ENCODE measurements at places on chromosomes 13 and 19.
A peak's percentile ranks its signal among the peaks of the same experiment; 100 is the strongest.

- no peak for DNase-seq
- peaks cover 27% of the 10 kb centered on the region for H3K36me3 ChIP-seq
- H3K4me1 ChIP-seq, result peaks cover 29% of the 10 kb centered on the region
Observed at GRCh38 chr13:113293686-113294085, 3.4 kb upstream of the LAMP1 start.

DNA sequence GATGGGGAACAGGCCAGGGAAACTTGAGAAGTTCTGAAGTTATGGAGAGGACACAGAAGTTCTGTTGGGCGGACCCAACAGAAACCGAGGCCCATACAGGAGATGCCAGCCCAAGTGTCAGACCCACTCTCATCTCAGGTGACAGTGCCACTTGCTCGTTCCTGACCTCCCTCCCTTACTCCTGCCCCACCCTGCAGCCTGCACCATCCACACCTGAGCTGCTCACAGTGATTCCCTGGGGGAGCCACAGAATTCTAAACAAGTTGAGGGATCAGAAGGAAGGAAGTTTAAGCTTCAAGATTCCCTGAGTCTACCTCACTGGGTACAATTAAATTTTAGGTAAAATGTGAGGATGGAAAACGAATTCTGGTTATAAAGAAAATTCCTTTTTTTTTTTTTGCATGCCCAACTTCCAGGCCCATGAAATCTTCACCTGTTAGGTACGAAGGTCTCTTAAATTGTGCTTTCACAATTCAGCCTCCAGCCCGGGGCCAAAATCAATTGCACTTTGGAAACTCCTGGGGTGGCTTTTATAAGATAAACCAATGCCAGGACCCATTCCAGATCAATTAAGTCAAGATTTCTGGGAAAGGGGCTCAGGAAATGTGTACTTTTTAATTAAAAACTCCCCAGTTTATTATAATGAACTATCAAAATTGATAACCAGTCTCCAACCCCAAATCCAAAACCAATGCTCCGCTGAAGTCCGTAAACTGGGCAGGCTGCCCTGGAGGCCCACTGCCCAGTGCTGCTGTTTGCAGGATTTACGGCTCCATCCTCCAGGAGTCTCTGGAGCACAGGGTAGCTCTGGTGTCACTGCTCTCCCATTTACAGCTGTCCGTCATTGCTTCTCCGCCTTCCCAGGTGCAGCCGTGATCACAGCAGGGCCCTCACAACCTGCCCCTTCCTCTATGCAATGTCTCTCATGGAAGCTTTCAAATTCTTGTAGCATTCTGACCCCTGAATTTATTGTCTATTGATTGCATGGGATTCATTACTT, 643.5 kb downstream of the UQCRFS1 start:
- H3K27ac ChIP-seq, result no peak overlapping the region
- no peak for DNase-seq
- H3K36me3 ChIP-seq, result no peaks in the 10 kb centered on the region
- H3K4me1 ChIP-seq, result no peaks in the 10 kb centered on the region
- H3K4me3 ChIP-seq, result no peak overlapping the region

- no peak overlapping the region for H3K4me3 ChIP-seq
- H3K27me3 ChIP-seq, result no peaks in the 10 kb centered on the region
- DNase-seq, result no peak
- peaks cover 32% of the 10 kb centered on the region for H3K4me1 ChIP-seq
- H3K27ac ChIP-seq, result no peak overlapping the region
Observed at GRCh38 chr13:46647512-46648065, 94.6 kb downstream of the LRCH1 start.

DNA sequence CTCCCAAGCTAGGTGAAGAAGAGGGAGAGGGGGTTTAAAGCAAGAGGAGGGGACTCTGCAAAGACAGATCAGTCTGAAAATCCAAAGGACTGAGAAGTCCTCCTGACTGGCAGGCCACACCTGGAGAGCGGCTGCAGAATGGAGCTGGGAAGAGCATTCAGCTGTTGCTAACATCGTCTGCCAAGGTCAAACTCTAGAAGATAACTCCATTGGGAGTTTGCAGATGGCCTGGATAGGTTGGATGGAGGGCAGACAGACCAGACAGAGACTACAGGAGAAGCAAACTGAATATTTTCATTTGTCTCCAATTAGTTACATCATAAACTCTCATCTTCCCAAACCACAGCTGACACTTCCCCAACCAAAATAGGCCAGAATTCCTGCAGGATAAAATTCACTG, 19.9 kb upstream of the SHISA2 start:
- DNase-seq, result no peak
- H3K4me1 ChIP-seq, result no peaks in the 10 kb centered on the region
- H3K36me3 ChIP-seq, result no peaks in the 10 kb centered on the region
- no peak overlapping the region for H3K4me3 ChIP-seq

DNA sequence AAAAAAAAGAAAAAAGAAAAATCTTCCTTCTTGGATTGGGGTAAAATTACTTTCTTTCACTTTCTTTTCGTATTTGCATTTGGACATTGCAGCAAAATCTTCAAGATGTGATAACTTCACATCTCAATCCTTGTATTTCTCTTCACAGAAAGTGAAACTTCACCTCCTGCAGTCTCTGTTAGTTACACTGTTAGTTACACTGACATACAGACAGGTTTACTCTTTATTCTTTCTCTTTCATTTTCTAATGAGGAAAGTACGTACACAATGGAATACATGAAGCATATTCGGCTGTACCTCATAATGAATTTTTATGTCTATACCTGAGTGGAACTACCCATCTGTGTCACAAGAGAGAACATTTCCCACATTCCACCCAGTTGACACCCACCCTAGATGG, 459.1 kb upstream of the GPC6 start:
- no peak for DNase-seq
- no peak overlapping the region for H3K27ac ChIP-seq
- H3K27me3 ChIP-seq, result no peaks in the 10 kb centered on the region
- H3K36me3 ChIP-seq, result no peaks in the 10 kb centered on the region

- peak overlapping the region; percentile 39 for H3K27ac ChIP-seq
- H3K4me3 ChIP-seq, result no peak overlapping the region
- DNase-seq, result no peak
- H3K4me1 ChIP-seq, result no peaks in the 10 kb centered on the region
- H3K27me3 ChIP-seq, result no peaks in the 10 kb centered on the region
Observed at GRCh38 chr13:77048681-77049080, 21.7 kb upstream of the FBXL3 start.

GRCh38 chr19:38324431-38324830, 4.8 kb downstream of the KCNK6 start:
- peaks cover 26% of the 10 kb centered on the region for H3K4me1 ChIP-seq
- H3K4me3 ChIP-seq, result no peak overlapping the region
- peaks cover 9% of the 10 kb centered on the region for H3K36me3 ChIP-seq
- H3K27me3 ChIP-seq, result no peaks in the 10 kb centered on the region
- no peak for DNase-seq

- peaks cover 10% of the 10 kb centered on the region for H3K27me3 ChIP-seq
- no peaks in the 10 kb centered on the region for H3K4me1 ChIP-seq
Observed at GRCh38 chr13:48873081-48873480, 102.6 kb upstream of the FNDC3A start.

GRCh38 chr19:40006273-40006691, 9.4 kb downstream of the ZNF546 start:
- peaks cover 8% of the 10 kb centered on the region for H3K4me1 ChIP-seq
- H3K27ac ChIP-seq, result no peak overlapping the region
- no peaks in the 10 kb centered on the region for H3K27me3 ChIP-seq
- no peak overlapping the region for H3K4me3 ChIP-seq

DNA sequence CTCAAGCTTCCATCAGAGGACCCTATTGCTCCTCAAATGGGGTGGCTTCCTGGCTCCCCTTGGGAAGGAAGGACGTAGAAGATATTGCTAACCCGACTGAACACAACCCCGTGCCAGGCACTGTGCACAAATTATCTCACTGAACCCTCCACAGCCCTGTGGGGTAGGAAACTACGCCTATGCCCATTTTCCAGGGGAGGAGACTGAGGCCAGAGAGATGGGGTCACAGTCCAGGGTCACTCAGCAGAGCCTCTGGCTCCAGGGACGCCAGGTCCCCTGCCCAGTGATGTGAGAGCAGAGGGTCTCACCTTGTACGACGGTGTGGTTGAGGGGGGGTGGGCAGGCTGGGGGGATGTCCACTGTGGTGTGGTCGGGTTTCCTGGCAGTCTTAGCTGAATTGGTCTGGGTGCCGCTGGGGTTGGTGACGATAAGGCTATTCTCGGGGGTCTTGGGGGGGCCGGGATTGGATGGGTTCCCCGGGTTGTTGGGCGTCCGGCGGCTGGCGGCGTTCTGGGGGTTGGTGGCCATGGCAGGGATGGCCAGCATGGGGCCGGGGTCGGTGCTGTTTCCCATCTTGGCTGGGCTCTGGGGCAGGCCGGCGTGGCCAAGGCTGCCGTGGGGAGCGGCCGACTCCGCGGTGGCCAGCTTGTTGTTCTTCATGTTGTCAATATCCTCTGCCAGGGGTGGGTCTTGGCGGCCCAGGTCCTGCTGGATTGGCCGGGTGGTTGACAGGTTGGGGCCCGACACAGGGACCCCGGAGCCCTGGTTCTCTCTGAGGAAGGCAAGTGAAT, 136.2 kb downstream of the IER2 start:
- no peak overlapping the region for H3K27ac ChIP-seq
- no peaks in the 10 kb centered on the region for H3K4me1 ChIP-seq
- H3K27me3 ChIP-seq, result peaks cover 13% of the 10 kb centered on the region
- H3K4me3 ChIP-seq, result no peak overlapping the region

GRCh38 chr19:4539693-4540581, at the start of gene LRG1:
TSS of gene LRG1 (minus strand) at chr19:4540036. CDS start at chr19:4540013, 23 bp downstream.
- H3K27ac ChIP-seq, result no peak within 1 kb of the TSS
- DNase-seq, result no peak
- H3K4me3 ChIP-seq, result no peak within 1 kb of the TSS

GRCh38 chr13:110874508-110874960, 40.3 kb downstream of the ANKRD10 start:
- H3K27ac ChIP-seq, result peak overlapping the region; percentile 63
- peaks cover 6% of the 10 kb centered on the region for H3K4me1 ChIP-seq
- H3K36me3 ChIP-seq, result no peaks in the 10 kb centered on the region

- H3K4me3 ChIP-seq, result no peak overlapping the region
- no peaks in the 10 kb centered on the region for H3K27me3 ChIP-seq
- H3K27ac ChIP-seq, result no peak overlapping the region
- DNase-seq, result no peak
- H3K36me3 ChIP-seq, result no peaks in the 10 kb centered on the region
Observed at GRCh38 chr13:41150058-41150457, 17.5 kb upstream of the KBTBD6 start.

DNA sequence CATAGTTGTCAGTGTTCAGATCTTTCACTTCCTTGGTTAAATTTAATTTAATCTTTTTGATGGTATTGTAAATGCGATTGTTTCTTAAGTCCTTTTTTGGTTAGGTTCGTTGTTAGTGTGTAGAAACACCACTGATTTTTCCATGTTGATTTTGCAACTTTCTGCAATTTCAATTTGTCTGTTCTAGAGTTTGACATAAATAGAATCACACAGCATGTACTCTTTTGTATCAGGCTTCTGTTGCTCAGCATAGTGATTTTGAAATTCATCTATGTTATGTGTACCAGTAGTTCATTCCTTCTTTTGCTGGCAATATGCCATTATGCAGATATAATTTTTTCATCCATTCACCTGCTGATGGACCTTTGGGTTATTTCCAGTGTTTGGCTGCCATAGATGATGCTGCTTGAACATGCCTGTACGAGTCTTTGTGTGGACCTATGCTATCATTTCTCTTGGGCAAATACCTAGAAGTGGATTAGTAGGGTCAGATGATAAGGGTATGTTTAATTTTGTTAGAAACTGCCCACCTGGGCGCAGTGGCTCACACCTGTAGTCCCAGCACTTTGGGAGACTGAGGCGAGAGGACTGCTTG, 33.1 kb downstream of the BICRA start:
- H3K27ac ChIP-seq, result no peak overlapping the region
- DNase-seq, result no peak
- peaks cover 44% of the 10 kb centered on the region for H3K4me1 ChIP-seq
- H3K27me3 ChIP-seq, result no peaks in the 10 kb centered on the region
- no peak overlapping the region for H3K4me3 ChIP-seq

DNA sequence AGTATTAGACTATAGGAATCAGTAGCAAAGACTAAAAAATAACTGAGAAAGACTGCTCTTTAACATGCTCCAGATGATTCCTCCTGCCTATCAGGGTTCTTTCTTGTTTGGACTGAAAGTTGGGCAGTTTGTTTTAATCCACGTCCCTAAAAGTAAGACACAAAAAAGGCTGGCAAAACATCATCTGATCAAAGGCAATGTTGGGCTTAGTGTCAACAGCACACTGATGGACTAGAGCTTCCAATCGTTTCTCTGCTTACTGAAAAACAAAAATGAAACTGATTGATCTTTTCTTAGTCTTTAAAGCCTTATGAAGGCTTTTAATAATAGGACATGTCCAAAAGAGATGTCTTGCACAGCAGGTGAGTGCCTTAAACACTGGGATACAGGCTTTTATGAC, 1567.9 kb upstream of the PRR20A start:
- no peak overlapping the region for H3K4me3 ChIP-seq
- no peak overlapping the region for H3K27ac ChIP-seq
- H3K4me1 ChIP-seq, result no peaks in the 10 kb centered on the region
- H3K36me3 ChIP-seq, result peaks cover under 1% of the 10 kb centered on the region
